ENCODE measurements at places on chromosomes 1 and 21. TPM values are rescaled to one million over a fixed set of nuclear protein-coding genes. Genes with fewer than 3 reads are reported as not detected.

- H3K4me3 ChIP-seq = no peak overlapping the region
- no peaks in the 10 kb centered on the region for H3K27me3 ChIP-seq
- peaks cover 56% of the 10 kb centered on the region for H3K4me1 ChIP-seq
- peaks cover 9% of the 10 kb centered on the region for H3K36me3 ChIP-seq
- no peak overlapping the region for H3K27ac ChIP-seq
Observed at GRCh38 chr1:211938561-211938997, 96.8 kb downstream of the INTS7 start.

DNA sequence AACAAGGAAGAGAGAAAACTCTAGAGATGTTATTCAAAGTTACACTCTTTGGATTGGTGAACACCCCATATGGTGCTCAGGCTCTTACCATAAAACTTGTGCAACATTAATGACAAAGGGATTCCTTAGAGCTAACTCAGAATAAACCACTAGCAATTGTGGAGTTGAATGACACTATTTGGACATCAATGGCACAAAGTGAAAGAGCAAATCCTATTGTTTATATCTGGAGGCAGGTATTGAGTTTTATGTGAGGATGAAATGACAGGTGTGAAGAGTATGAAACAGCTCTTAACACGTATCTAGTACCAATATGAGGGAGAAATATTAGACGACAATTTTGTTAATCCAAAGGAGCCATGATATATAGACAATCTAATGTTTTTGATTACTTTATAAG, 584.9 kb upstream of the PBX1 start:
- no peaks in the 10 kb centered on the region for H3K36me3 ChIP-seq

GRCh38 chr1:165228676-165229075, 127.8 kb downstream of the LMX1A start:
- H3K27ac ChIP-seq = no peak overlapping the region
- H3K4me3 ChIP-seq = no peak overlapping the region
- no peaks in the 10 kb centered on the region for H3K4me1 ChIP-seq
- no peak for DNase-seq
- peaks cover 26% of the 10 kb centered on the region for H3K27me3 ChIP-seq

- H3K4me3 ChIP-seq = no peak overlapping the region
- no peaks in the 10 kb centered on the region for H3K27me3 ChIP-seq
- H3K27ac ChIP-seq = peak overlapping the region; percentile 30
- DNase-seq = no peak
Observed at GRCh38 chr1:160829766-160830165, 32.9 kb downstream of the CD244 start.

DNA sequence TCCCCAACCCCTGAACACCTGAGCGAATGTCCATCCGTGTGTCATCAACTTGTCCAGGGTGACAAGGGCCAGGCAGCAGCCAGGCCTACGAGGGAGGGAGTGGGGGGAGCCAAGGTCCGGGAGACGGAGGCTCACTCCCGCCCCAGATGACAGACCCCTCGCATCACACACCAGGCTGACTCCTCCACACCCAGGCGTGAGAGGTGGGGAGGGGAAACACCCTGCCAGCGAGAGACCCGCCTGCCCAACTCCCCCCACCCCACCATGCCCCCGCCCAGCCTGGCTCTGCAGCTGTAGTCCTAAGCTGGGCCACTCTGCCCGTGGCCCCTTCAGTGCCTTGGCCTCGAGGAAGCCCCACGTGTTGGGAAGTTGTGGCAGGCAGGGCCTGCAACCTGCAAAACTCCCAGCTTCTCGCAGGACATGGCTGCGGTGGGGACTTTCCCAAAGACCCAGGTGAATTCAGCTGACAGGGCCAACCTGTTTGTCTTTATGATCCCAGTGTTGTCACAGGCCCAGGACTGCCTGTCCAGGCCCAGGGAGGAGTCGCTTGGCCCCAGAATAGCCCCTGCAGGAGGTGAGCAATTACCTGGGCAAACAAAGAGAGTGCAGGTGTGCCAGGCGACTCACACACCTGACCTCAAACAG, 62.9 kb downstream of the RIPK4 start:
- no peak for DNase-seq
- no peak overlapping the region for H3K27ac ChIP-seq

GRCh38 chr1:1191734-1192133, 14.7 kb downstream of the TNFRSF18 start:
- no peaks in the 10 kb centered on the region for H3K27me3 ChIP-seq
- DNase-seq = no peak

- peak; percentile 52 for DNase-seq
- H3K4me3 ChIP-seq = no peak overlapping the region
Observed at GRCh38 chr1:20376880-20377494, 86.3 kb downstream of the VWA5B1 start.

DNA sequence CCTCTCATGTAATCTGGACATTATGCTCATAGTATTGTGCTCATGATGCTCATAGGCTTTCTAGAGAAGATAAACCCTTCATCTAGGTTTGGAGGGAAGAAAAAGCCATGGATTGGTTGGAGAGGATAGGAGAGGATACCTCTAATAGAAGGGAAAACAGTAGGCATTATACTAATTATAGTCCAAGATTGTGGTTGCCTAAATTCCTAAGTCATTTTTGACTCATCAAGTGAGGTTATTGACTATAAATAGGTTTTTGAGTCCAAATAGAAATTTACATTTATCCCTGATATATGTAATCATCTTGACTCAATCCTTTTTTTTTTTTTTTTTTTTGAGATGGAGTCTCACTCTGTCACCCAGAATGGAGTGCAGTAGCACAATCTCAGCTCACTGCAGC, 5.0 kb downstream of the SYT11 start:
- no peak overlapping the region for H3K27ac ChIP-seq
- H3K27me3 ChIP-seq = peaks cover 30% of the 10 kb centered on the region
- no peak overlapping the region for H3K4me3 ChIP-seq

DNA sequence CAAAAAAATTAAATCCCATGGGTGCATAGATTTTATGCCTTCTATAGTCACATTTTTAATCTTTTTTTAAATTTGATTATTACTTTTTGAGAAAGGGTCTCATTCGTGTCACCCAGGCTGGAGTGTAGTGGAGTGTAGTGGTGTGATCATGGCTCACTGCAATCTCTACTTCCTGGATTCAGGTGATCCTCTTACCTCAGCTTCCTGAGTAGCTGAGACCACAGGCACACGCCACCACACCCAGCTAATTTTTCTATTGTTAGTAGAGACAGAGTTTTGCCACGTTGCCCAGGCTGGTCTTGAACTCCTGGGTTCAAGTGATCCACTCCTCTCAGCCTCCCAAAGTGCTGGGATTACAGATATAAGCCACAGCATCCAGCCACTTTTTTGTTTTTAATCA, 10.4 kb downstream of the CBR3 start:
- H3K27ac ChIP-seq = no peak overlapping the region
- peaks cover 13% of the 10 kb centered on the region for H3K4me1 ChIP-seq
- no peak for DNase-seq
- no peaks in the 10 kb centered on the region for H3K36me3 ChIP-seq
- no peak overlapping the region for H3K4me3 ChIP-seq

DNA sequence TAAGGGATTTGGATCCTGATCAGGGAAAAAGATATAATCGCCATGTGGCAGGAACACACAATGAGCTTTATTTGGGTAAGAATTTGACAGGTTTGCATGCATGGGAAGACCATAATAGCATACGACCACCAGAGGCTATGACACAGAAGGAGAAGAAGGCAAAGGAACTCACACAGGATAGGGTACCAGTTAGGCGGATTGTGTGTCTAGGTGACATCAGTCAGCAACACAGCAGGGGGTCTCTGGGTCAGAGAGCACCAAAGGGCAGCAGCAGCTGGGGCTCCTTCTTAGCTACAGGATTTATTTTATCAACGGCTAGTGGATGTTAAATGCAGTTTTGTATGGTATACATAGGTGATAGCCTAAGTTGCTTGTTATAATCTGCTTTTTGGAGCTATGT, 551.3 kb downstream of the KCNT2 start:
- H3K27me3 ChIP-seq = no peaks in the 10 kb centered on the region
- H3K4me3 ChIP-seq = no peak overlapping the region
- no peaks in the 10 kb centered on the region for H3K36me3 ChIP-seq

GRCh38 chr1:226816576-226816975, 53.8 kb upstream of the PSEN2 start:
- no peaks in the 10 kb centered on the region for H3K27me3 ChIP-seq
- peaks cover 5% of the 10 kb centered on the region for H3K4me1 ChIP-seq
- H3K27ac ChIP-seq = no peak overlapping the region
- no peaks in the 10 kb centered on the region for H3K36me3 ChIP-seq
- H3K4me3 ChIP-seq = no peak overlapping the region
- no peak for DNase-seq

- no peak overlapping the region for H3K4me3 ChIP-seq
- H3K36me3 ChIP-seq = no peaks in the 10 kb centered on the region
- H3K27ac ChIP-seq = no peak overlapping the region
- DNase-seq = no peak
Observed at GRCh38 chr1:163068716-163069115, 445 bp upstream of the RGS4 start.

- DNase-seq = no peak
- H3K36me3 ChIP-seq = peaks cover 35% of the 10 kb centered on the region
- no peak overlapping the region for H3K27ac ChIP-seq
Observed at GRCh38 chr1:41953291-41953690, 34.6 kb upstream of the HIVEP3 start.

DNA sequence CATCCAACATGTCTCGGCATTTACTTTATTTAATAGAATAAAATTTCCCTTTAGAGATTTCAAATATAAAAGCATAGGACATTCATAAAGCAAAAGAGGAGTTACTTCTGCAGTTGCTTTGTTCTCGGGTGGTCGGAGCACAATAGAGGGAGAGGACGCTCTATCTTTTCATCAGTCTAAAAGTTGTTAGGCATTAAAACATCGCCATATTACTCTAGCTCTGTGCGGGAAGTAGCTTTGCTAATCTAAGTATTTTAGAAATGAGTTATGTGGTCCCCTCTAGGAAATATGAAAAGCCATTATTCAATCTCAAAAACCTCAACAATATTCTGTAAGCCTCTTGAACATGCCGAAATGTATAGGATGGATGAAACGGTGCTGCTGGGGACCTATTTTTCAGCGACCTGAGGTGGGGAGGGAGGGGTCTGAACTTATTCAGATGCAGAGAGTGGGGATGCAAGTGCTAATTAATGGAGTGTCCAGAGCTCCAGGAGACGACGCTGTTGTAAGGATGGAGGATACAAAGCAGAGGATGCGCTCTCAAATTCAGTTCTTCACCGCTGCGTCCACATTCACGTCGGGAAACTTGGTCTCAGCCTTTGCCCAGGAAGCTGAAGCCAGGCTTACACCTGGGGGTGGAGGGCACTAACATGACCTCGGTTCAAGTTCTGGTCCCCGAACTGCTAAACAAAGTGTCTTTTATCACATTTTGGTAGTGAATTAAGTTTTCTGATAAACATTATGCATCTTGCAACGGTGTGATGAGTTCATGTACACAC, 6.3 kb downstream of the CDKN2C start:
- H3K27me3 ChIP-seq = peaks cover 56% of the 10 kb centered on the region
- peaks cover 5% of the 10 kb centered on the region for H3K36me3 ChIP-seq
- H3K27ac ChIP-seq = no peak overlapping the region
- no peak for DNase-seq
- peak overlapping the region; percentile 79 for H3K4me3 ChIP-seq

- DNase-seq = no peak
- H3K36me3 ChIP-seq = peaks cover 40% of the 10 kb centered on the region
- H3K27me3 ChIP-seq = no peaks in the 10 kb centered on the region
Observed at GRCh38 chr1:43779805-43780403, 72.6 kb downstream of the ST3GAL3 start.

- H3K4me1 ChIP-seq = no peaks in the 10 kb centered on the region
- no peak for DNase-seq
- no peaks in the 10 kb centered on the region for H3K36me3 ChIP-seq
Observed at GRCh38 chr1:38186566-38186965, 140.0 kb upstream of the POU3F1 start.

DNA sequence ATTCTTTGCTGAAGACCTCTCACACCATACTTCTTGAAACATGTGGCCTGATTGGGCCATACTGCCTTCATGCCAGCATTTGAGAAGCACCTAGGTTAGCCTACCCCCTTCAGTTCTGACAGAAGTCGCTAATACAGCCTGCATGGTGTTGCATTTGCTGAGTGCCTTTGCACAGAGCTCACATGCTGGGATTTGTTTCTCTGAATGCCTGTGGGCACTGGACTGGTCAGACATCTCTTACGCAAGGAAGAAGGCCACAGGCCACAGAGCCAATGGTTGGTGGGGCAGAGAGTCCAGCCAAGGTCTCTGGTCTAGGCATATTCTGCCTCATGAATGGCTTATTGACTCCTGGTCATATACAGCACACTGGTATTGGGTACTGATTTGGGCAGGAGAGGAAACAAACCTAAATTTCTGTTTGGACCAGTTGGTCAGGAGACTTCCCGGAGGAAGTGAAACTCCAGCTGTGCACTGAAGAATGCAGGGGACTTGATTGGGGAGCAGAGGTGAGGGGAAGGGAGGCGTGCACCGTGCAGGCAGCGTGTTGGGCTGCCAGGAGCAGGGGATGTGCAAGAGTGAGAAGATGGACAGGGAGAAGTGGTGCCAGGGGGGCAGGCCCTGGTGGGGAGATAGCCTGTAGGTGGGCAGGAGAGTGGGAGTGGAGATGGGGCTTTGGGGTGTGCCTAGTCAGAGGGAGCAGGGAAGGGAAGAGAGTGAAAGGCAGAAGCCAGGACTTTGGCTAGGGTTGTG, 18.1 kb downstream of the URB2 start:
- no peak for DNase-seq
- H3K27ac ChIP-seq = peak overlapping the region; percentile 18
- peaks cover 7% of the 10 kb centered on the region for H3K4me1 ChIP-seq
- H3K36me3 ChIP-seq = peaks cover 13% of the 10 kb centered on the region
- H3K27me3 ChIP-seq = no peaks in the 10 kb centered on the region

Gene THEM5
- not detected for total RNA-seq

Gene ERICH3
- total RNA-seq = not detected

Gene NGF
- not detected for total RNA-seq

Gene CD164L2
- total RNA-seq = not detected

Gene ADGRL4
- total RNA-seq = not detected

Gene MPL
- total RNA-seq = not detected
